ENCODE measurements at places on chromosomes 4 and X. TPM values are rescaled to one million over a fixed set of nuclear protein-coding genes. Genes with fewer than 3 reads are reported as not detected.

DKK2 gene
- 206 TPM for total RNA-seq

TLR6 gene
- total RNA-seq = 2.5 TPM

MAML3 gene
- 8.2 TPM for total RNA-seq

HSFX2 gene
- 0.64 TPM for total RNA-seq

DNAAF6 gene
- total RNA-seq = not detected

PHKA1 gene
- total RNA-seq = 2.6 TPM

ARHGAP10 gene
- 126 TPM for total RNA-seq

CLDN34 gene
- 0.59 TPM for total RNA-seq

RADX gene
- total RNA-seq = not detected

F8A2 gene
- total RNA-seq = not detected

MAGEA6 gene
- not detected for total RNA-seq

ATP1B4 gene
- total RNA-seq = not detected

TEC gene
- total RNA-seq = 0.13 TPM

SNCA gene
- 7.9 TPM for total RNA-seq

IL1RAPL2 gene
- not detected for total RNA-seq

DCAF12L2 gene
- total RNA-seq = not detected

MGARP gene
- 5.2 TPM for total RNA-seq

GABRQ gene
- total RNA-seq = not detected

GPC3 gene
- 18.6 TPM for total RNA-seq

UGT2B11 gene
- not detected for total RNA-seq

RTL3 gene
- not detected for total RNA-seq

RGN gene
- total RNA-seq = 0.18 TPM
